Vein endothelial cell (primary cell): ENCODE measurements at places on chromosomes 6 and 20. TPM values are rescaled to one million over a fixed set of nuclear protein-coding genes. Genes with fewer than 3 reads are reported as not detected.

The CLVS2 gene
- total RNA-seq: not detected in 2 replicates

The KIAA1755 gene
- total RNA-seq: under 0.01 and 0.19 TPM in 2 replicates

The SOX18 gene
- total RNA-seq: 52.4 and 56.8 TPM in 2 replicates

The RXRB gene
- 18.8 and 25.5 TPM in 2 replicates for total RNA-seq

The TSBP1 gene
- not detected in 2 replicates for total RNA-seq

The ZNF311 gene
- 0.33 and 0.48 TPM in 2 replicates for total RNA-seq

The OR10C1 gene
- not detected in 2 replicates for total RNA-seq

The TXLNB gene
- 0.33 and 0.38 TPM in 2 replicates for total RNA-seq
